CD8-positive, alpha-beta memory T cell (primary cell): ENCODE measurements at places on chromosomes 4 and X. TPM values are rescaled to one million over a fixed set of nuclear protein-coding genes. Genes with fewer than 3 reads are reported as not detected.

DNA sequence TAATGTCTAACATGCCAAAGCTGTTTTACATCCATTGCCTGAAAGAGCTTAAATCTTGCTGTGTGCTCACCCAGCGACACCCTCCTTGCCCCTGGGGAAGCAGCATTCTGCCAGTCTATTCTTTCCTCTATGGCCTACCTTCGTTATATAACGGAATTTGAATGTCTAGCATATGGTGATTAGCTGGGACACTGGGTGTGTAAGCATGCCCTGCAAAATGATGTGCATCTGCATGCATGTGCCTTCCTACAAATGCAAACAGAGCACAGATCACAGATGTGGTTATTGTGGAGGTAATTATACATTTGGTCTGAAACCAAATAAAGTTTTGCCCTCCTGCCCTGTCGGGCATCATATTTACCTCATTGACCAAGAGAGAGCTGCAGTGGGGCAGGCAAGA is 90.8 kb downstream of the NHS start:
- no peaks in the 10 kb centered on the region for H3K36me3 ChIP-seq
- H3K27me3 ChIP-seq: no peaks in the 10 kb centered on the region
- no peak overlapping the region for H3K4me3 ChIP-seq

- H3K27ac ChIP-seq: peak within 1 kb of the TSS; percentile 79
- H3K4me3 ChIP-seq: peak within 1 kb of the TSS; percentile 79
- peaks cover 17% of the 10 kb centered on the region for H3K36me3 ChIP-seq
- DNase-seq: peak; percentile 96
These were observed at the start of gene PLRG1 for GRCh38 chr4:154549894-154550790. Gene PLRG1 (minus strand): TSS chr4:154550400. CDS start chr4:154550308, 92 bp downstream.

- H3K36me3 ChIP-seq: no peaks in the 10 kb centered on the region
- no peaks in the 10 kb centered on the region for H3K27me3 ChIP-seq
- H3K4me3 ChIP-seq: no peak overlapping the region
- DNase-seq: no peak
These were observed 86.9 kb upstream of the SHISA3 start for GRCh38 chr4:42310358-42310757.

GRCh38 chrX:1394731-1395501 is 3.0 kb upstream of the SLC25A6 start:
- H3K27me3 ChIP-seq: no peaks in the 10 kb centered on the region
- H3K27ac ChIP-seq: no peak overlapping the region
- H3K4me1 ChIP-seq: peaks cover 14% of the 10 kb centered on the region
- H3K36me3 ChIP-seq: peaks cover 7% of the 10 kb centered on the region

DNA sequence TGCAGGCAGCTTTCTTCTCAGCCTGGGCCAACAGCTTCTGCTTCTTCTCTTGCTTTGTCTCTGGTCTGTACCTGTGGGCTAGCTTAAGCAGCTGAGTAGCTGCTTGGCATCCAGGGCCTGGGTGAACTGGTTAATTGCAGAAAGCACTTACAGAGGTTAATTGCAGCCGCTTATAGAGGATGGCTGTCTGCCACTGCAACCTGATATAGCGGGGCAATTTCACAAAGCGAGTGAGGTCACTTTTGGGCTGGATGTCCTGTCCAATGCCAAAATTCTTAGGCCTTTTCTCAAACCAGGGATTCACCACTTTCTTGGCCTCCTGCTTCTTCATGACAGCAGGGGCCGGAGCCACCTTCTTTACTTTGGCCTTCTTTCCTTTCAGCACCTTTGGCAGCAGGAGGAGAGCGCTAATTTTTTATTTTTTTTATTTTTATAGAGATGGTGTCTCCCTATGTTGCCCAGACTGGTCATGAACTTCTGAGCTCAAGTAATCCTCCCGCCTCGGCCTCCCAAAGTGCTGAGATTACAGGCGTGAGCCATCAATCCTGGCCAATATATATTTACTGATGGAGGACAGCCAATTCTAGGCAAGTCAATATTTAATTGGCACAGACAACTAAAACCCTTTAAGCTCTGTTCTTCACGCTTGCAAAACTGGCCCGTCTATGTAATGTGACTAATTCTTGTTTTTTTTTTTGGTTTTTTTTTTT is 61.0 kb downstream of the ENOPH1 start:
- no peak overlapping the region for H3K27ac ChIP-seq
- no peaks in the 10 kb centered on the region for H3K27me3 ChIP-seq
- H3K36me3 ChIP-seq: no peaks in the 10 kb centered on the region
- no peak for DNase-seq
- H3K4me1 ChIP-seq: no peaks in the 10 kb centered on the region

DNA sequence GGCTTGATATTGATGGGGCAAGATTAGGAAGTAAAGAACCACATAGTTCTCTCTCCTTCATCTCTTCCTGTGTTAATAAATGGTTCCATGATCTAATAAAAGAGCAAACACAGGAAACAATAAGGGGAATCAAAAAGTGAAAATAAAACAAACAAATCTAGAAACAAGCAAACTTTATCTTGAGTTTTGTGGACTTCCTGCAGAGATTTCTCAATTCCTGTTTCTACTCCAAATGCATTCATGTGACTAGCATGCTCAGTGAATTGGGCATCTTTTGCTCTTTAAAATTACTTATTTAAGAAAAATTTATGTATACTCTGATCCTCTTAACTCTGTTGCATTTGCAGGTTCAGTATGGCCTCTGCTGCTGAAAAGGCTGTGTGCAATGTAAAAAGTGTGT is 682.0 kb downstream of the KCTD8 start:
- no peak for DNase-seq
- no peaks in the 10 kb centered on the region for H3K4me1 ChIP-seq
- no peak overlapping the region for H3K27ac ChIP-seq
- no peak overlapping the region for H3K4me3 ChIP-seq

GRCh38 chr4:110635163-110635865 is 12.4 kb upstream of the PITX2 start:
- peaks cover 61% of the 10 kb centered on the region for H3K27me3 ChIP-seq
- H3K27ac ChIP-seq: no peak overlapping the region
- no peak for DNase-seq
- H3K36me3 ChIP-seq: no peaks in the 10 kb centered on the region
- no peak overlapping the region for H3K4me3 ChIP-seq

DNA sequence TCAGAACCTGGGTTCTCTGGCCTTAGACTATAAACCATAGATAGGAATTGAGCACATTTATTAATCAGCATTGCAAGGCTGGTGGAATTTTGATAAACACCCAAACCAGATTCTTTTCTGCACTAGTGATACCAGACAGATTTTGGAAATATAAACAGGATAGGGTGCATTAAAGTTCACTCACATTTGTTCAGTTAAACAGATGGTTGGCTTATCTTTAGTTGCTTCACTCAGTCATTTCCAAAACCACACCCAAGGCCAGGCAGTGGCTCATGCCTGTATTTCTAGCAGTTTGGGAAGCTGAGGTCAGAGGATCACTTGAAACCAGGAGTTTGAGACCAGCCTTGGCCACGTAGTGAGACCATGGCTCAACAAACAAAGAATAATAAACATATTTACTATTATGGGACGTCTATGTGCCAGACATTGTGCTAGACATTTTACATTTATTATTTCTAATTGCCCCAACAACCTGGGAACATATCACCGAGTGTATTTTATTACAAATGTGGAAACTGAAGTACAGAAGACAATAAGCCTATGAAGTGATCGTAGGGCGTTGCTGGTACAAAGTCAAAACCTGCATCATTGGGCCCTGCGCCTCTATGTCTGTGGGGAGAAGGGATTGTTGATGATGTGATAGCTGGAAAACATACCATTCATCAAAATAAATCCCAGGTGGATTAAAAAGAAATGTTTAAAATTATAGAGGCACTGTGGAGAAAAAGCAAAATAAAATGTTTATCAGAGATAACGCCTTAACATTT is 15.0 kb downstream of the ADD1 start:
- H3K4me3 ChIP-seq: no peak overlapping the region
- peaks cover 74% of the 10 kb centered on the region for H3K4me1 ChIP-seq
- H3K36me3 ChIP-seq: peaks cover 15% of the 10 kb centered on the region
- no peak overlapping the region for H3K27ac ChIP-seq

DNA sequence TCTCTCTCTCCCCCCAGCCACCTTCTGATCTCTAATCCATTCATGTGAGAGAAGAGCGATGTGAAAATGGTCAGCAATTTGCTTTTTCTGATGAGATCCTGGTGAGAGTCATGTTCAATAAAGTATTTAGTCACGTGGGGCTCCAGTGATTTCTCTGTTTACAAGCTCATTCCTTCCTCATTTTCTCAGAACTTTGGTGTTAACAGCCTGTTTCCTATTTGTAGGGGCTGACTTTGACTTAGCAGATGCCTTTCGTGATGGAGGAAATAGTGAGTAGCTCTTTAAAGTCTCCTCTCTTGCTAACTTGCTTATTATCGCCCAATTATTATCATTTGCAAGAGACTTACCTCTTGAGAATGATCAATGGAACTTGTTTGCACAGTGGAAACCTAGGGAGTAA is 72.6 kb upstream of the CD99 start:
- H3K27me3 ChIP-seq: no peaks in the 10 kb centered on the region
- H3K36me3 ChIP-seq: peaks cover 31% of the 10 kb centered on the region
- no peak for DNase-seq
- no peak overlapping the region for H3K27ac ChIP-seq
- no peak overlapping the region for H3K4me3 ChIP-seq
- no peaks in the 10 kb centered on the region for H3K4me1 ChIP-seq

DNA sequence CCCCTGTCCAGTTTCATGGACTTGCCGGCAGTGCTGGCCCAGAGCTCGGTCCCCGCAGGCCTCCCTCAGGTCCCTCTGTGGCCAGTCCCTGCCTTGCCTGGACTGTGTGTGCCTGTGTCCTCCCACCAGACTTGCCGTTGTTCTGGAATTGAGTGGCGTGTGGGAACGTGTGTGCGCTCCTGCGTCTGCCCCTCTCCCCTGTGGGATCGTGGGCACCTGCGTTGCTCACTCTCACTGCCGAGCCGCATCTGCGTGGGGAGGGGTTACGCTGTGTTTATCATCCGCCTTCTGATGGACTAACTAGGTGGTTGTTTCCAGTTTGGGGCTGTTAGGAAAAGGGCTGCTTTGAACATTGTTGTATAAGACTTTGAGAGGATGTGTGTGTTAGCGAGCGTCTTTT is 21.2 kb downstream of the PCGF3 start:
- H3K27ac ChIP-seq: peak overlapping the region; percentile 38
- no peak overlapping the region for H3K4me3 ChIP-seq
- no peaks in the 10 kb centered on the region for H3K36me3 ChIP-seq
- H3K27me3 ChIP-seq: no peaks in the 10 kb centered on the region

GRCh38 chr4:9898596-9899305 is 117.3 kb downstream of the DRD5 start:
- no peak for DNase-seq
- no peaks in the 10 kb centered on the region for H3K4me1 ChIP-seq
- H3K36me3 ChIP-seq: no peaks in the 10 kb centered on the region

DNA sequence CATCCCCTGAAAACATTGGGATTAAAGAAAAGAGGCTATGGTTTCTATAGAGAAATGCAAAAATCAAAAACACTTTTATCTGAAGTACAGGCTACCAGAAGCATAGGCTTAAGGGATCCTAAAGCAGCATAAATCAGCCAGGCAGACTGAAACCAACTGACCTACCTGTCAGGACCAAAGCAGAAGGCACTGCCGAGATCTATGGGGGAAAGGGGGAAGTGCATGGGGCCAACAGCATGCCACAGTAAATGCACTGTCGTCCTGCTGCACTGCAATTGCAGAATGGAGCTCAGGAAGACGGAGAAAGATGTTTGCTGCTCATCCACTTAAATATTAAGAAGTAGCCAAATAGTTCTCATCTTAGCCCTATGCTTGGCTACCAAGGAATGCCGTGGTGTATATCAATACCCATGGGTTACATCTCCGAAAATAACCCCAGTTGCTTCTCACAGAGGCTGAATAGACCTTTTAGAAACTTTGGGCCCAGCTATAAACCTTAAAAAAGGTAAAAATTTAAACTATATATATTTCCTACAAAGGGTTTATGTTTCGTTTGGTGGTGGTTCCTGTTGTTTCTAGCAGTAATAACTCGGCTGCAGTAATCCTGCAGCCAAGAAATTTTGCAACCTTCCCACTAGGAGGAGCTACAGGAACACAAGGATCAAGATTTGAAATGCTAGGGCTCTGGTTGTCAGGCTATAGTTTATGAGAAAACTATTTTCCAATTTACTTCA is 312.2 kb upstream of the DIAPH2 start:
- no peak overlapping the region for H3K27ac ChIP-seq
- H3K4me1 ChIP-seq: no peaks in the 10 kb centered on the region
- no peaks in the 10 kb centered on the region for H3K27me3 ChIP-seq
- no peak for DNase-seq
- no peaks in the 10 kb centered on the region for H3K36me3 ChIP-seq

DNA sequence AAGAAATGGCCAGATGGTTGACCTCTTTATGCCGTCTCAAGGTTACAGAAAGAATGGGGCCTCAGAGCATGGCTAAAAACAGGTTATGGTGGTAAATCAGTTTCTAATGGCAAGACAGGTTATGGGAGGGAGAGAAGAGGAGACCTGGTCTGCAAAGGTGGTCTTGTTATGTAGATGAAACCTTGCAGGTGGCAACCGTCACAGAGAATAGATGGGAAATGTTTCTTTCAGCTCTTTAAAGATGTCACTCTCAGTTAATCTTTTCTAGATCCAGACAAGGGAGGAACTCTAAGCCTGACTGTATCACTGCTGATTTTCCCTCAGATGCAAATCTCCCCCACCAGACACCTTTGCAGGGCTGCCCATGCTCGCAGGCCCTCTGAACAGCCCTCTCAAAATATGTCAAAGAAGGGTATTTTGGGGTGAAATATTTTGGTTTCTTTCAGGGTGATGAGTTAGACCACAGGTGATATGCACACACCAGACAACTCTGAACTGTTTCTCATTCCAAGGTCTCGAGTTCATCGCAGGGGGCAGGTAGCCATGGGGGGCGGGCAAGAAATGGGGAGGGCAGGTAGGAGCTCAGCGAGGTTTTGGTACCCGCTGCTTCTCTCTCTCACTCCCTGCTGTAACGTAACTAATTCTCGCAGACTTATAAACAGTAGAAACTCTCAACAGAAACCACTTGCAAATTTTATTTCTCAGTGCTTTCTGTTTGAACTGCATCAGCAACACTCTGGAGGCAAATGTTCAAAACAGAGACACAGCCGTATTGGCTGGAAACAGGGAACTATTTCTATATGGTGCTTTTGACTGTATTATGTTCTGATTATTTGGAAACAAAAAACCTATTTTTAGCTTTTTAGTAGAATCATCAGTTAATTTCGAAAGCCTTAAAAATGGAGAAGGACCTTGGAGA is 32.4 kb downstream of the CASP3 start:
- no peaks in the 10 kb centered on the region for H3K4me1 ChIP-seq
- H3K27ac ChIP-seq: no peak overlapping the region
- H3K27me3 ChIP-seq: no peaks in the 10 kb centered on the region
- no peak overlapping the region for H3K4me3 ChIP-seq
- DNase-seq: no peak

DNA sequence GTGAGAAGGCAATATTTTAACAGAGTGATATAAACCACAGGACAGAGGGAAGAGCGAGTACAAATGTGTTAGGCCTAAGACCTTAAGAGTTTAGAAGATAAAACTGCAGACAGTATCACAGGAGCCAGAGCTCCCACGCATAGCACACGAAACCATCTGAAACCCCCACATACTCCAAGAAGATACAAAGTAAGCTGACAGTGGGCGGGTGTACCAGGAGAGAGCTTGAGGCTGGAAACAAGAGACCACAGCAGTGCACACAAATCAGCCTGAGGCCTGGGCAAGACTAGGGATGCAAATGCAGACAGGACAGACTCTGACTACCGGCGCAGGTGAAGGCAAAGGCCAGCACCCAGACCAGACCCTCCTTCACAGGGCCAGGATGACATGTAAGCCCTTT is 54.1 kb upstream of the ARHGAP24 start:
- H3K36me3 ChIP-seq: no peaks in the 10 kb centered on the region
- H3K4me3 ChIP-seq: no peak overlapping the region
- H3K4me1 ChIP-seq: no peaks in the 10 kb centered on the region
- no peak for DNase-seq

The AMOT gene
- 1.4 TPM for total RNA-seq

The GLA gene
- 44.2 TPM for total RNA-seq

The PDLIM3 gene
- total RNA-seq: not detected

The NEIL3 gene
- 10.3 TPM for total RNA-seq

The ZMYM3 gene
- total RNA-seq: 16.7 TPM

The ARHGEF38 gene
- total RNA-seq: not detected

The FAM200B gene
- total RNA-seq: 12.7 TPM

The SSX1 gene
- total RNA-seq: not detected

The PRRG1 gene
- total RNA-seq: not detected
